ENCODE measurements at places on chromosomes 2 and 18.

- no peak overlapping the region for H3K4me3 ChIP-seq
- no peak overlapping the region for H3K27ac ChIP-seq
- DNase-seq, result no peak
- peaks cover 7% of the 10 kb centered on the region for H3K4me1 ChIP-seq
Observed at GRCh38 chr2:59850554-59850953, 702.9 kb downstream of the BCL11A start.

DNA sequence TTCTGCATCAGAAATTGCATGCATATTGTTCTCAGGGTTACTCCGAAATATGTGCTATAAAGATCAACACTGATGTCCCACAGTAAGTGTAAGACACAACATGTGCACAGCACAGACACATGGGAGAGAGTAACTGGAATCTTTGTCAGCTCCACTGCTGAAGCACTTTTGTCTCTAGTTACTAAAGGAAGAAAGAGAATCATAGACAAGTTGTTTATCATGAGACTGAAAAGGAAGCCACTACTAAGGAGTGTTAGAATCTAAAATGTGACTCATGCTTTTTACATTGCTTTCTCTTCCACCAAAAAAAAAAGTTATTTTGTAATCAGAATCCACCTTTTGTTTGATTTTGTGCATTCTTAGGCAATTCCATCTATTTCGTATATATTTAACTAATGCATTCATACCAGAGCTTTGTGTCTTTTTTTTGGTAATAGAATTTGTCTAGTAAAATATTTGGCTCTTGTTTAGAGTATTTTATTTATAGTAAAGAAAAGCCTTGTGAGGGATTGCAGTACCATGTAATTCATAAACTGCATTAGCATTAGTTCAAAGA is 502.4 kb downstream of the FBXO15 start:
- no peaks in the 10 kb centered on the region for H3K36me3 ChIP-seq
- no peak overlapping the region for H3K27ac ChIP-seq
- no peaks in the 10 kb centered on the region for H3K27me3 ChIP-seq
- DNase-seq, result no peak
- no peak overlapping the region for H3K4me3 ChIP-seq
- H3K4me1 ChIP-seq, result no peaks in the 10 kb centered on the region

DNA sequence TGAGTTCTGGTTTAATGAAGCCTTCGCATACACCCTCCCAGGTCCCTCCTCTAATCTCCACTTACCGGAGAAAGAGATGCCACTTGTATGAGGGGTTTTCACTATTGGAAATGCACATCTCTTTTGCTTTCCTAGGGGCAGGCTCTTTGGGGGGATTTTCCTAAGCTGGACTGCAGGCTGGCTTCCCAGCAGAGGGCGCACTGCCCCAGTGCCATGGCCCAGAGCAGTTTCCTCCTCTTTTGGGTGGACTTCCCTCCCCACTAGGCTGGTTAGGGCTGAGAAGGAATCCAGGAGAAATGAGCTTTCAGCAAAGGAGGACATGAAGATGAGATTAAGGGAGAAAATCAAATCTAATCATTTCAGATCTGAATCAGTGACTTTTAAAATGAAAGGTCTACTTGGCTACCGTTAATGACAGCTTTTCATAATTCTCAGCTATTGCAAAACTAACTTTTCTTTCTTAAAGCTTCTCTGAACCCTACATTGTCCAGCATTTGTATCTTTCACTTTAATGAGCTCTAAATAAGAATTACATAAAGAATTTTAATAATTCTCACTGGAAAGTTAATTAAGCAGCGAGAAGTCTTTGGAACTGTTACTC is 784.1 kb upstream of the FANCL start:
- H3K27ac ChIP-seq, result no peak overlapping the region
- no peaks in the 10 kb centered on the region for H3K36me3 ChIP-seq
- H3K4me1 ChIP-seq, result peaks cover 2% of the 10 kb centered on the region
- peak; percentile 50 for DNase-seq

GRCh38 chr2:49839818-49840217 is 685.5 kb upstream of the FSHR start:
- H3K4me1 ChIP-seq, result no peaks in the 10 kb centered on the region
- no peak for DNase-seq
- H3K4me3 ChIP-seq, result no peak overlapping the region
- H3K27me3 ChIP-seq, result no peaks in the 10 kb centered on the region
- no peaks in the 10 kb centered on the region for H3K36me3 ChIP-seq

DNA sequence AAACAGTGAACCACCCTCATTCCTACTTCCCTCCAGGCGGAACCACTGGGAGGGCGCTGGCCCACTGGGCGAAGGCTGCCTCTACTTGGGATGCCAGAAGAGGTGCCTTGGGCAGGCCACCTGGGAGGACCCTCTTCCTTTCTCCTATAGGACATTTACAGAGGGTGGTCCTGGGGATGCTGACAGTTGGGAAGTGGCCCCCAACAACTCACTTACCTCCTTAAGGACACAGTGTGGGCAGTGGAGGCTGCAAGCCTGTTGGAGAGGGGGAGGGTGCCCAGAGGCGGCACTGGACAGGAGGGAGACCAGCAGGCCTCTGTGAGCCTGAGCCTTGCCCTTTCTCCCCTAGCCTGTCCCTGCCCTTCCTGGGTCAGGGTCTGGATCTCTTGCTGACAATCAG is 346.4 kb upstream of the HS6ST1 start:
- H3K4me1 ChIP-seq, result no peaks in the 10 kb centered on the region
- peaks cover 27% of the 10 kb centered on the region for H3K27me3 ChIP-seq
- no peak overlapping the region for H3K27ac ChIP-seq

DNA sequence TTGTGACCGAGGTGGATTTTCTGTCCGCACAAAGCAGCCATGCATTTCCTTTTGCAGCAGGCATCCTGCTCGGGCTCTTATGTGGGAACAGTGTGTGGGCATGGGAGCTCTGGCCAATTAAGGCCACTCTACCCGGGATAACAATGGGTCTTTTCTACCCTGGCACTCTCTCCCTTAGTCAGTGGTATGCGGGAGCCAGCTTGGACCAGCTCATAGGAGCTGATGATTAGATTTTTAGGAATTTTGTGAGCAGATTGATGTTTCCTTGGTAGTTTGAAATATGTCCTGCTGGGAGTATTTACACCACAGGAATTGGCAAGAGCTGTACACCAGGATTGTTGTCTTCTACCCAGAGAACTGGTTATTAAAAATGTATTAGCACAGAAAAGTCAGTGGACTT is 89.3 kb downstream of the SPP2 start:
- peaks cover 20% of the 10 kb centered on the region for H3K27me3 ChIP-seq
- no peak overlapping the region for H3K27ac ChIP-seq
- H3K36me3 ChIP-seq, result no peaks in the 10 kb centered on the region
- H3K4me3 ChIP-seq, result no peak overlapping the region
- H3K4me1 ChIP-seq, result peaks cover 8% of the 10 kb centered on the region

GRCh38 chr2:105919826-105920225 is 175.1 kb downstream of the NCK2 start:
- no peaks in the 10 kb centered on the region for H3K27me3 ChIP-seq
- H3K4me3 ChIP-seq, result no peak overlapping the region
- DNase-seq, result no peak
- H3K27ac ChIP-seq, result no peak overlapping the region

DNA sequence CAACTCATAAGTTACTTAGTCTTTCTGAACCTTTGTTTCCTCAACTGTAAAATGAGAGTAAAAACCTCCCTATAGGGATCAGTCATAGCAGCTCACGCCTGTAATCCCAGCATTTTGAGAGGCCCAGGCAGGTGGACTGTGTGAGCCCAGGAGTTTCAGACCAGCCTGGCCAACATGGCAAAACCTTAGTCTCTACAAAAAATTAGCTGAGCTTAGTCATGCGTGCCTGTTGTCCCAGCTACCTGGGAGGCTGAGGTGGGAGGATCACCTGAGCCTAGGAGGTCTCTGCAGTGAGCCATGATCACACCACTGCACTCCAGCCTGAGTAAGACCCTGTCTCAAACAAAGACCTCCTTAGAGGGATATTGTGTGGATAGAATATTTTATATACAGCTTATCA is 2.3 kb downstream of the GPR155 start:
- H3K4me3 ChIP-seq, result no peak overlapping the region
- H3K27ac ChIP-seq, result no peak overlapping the region
- H3K36me3 ChIP-seq, result peaks cover 6% of the 10 kb centered on the region
- no peaks in the 10 kb centered on the region for H3K27me3 ChIP-seq
- peaks cover 20% of the 10 kb centered on the region for H3K4me1 ChIP-seq

- DNase-seq, result no peak
- H3K27ac ChIP-seq, result no peak overlapping the region
- no peak overlapping the region for H3K4me3 ChIP-seq
- H3K4me1 ChIP-seq, result peaks cover 10% of the 10 kb centered on the region
Observed at GRCh38 chr2:75456111-75456510, 104.6 kb downstream of the EVA1A start.

DNA sequence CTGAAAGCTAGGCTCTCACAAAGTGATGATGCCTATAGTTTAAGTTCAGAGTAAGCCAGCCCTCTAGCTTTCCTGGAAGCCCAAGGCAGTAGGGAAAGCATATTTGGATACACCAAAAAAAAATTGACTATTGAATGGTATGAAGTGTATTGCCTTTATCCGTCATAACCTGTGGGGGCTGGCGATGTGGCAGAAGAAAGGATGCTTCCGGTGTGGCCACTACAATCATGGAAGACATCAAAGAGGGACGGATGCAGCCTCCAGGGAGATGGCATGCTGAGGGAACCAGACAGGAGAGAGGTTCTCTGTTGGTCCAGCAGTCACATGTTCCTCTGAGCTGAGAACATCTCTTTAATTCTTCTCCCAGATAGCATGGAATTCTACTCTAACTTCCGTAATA is 170.3 kb downstream of the TMEM18 start:
- DNase-seq, result no peak
- H3K27me3 ChIP-seq, result peaks cover 3% of the 10 kb centered on the region
- no peak overlapping the region for H3K27ac ChIP-seq
- H3K4me1 ChIP-seq, result no peaks in the 10 kb centered on the region

DNA sequence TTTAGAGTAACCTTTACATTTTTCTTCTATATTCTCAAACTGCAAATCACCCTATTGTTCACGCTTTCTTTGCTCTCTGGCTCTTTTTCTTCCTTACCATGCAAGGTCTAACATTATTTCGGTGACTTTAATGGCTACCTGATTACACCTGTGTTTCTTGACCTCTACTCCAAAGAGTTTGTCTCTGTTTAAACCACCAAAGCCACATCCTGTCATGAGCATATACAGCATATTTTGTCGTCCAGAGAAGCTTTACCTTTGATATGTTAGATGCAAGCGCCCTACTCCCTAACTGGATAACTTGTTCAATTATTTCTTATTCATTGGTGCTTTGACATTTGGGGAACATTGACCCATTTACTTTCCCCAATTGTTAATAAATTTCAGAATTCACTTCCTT is 565.1 kb upstream of the GCFC2 start:
- no peak overlapping the region for H3K4me3 ChIP-seq
- no peaks in the 10 kb centered on the region for H3K27me3 ChIP-seq
- no peak overlapping the region for H3K27ac ChIP-seq
- DNase-seq, result no peak
- H3K4me1 ChIP-seq, result no peaks in the 10 kb centered on the region

- peaks cover 6% of the 10 kb centered on the region for H3K27me3 ChIP-seq
- no peaks in the 10 kb centered on the region for H3K36me3 ChIP-seq
- no peak overlapping the region for H3K27ac ChIP-seq
Observed at GRCh38 chr2:58794103-58794502, 553.0 kb upstream of the FANCL start.

GRCh38 chr18:48634491-48634890 is 95.7 kb downstream of the CTIF start:
- no peak overlapping the region for H3K4me3 ChIP-seq
- no peaks in the 10 kb centered on the region for H3K4me1 ChIP-seq
- no peak for DNase-seq
- H3K27ac ChIP-seq, result no peak overlapping the region

DNA sequence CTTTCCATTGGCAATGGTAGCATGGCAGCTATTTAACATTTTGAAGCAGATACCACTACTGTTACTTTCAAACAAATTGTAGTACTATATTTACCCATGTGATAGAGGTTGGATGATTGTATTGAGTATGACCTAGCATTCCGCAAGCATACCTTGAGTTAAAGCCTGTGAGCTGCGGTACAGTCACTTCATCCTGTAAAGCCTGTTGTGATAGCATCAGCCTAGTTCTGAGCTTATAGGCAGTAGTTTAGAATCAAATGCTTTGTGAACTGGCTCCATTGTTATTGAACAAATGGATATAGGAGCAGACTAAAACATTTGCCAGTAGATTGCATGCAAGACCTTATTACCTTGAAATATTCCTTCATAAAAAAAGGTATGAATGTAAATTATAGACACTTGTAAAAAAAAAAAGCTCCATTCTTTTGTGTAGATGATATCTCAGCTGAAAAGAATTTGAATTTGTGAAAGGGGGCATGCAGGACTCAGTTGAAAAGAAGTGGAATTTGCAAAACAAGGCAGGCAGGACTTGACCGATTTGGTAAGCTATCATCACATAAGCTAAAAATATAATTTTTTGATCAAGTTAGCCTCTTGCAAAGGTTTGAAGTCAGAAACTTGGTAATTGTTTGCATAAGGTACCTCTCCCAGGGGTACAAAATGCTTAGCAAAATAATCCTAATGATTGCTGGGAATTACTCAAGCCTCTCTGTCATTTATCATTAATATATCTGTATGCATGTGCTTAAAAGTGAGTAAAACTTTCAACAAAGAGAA is 138.5 kb upstream of the ITGA4 start:
- no peaks in the 10 kb centered on the region for H3K27me3 ChIP-seq
- H3K36me3 ChIP-seq, result no peaks in the 10 kb centered on the region
- no peak overlapping the region for H3K27ac ChIP-seq
- no peak overlapping the region for H3K4me3 ChIP-seq
- no peak for DNase-seq

DNA sequence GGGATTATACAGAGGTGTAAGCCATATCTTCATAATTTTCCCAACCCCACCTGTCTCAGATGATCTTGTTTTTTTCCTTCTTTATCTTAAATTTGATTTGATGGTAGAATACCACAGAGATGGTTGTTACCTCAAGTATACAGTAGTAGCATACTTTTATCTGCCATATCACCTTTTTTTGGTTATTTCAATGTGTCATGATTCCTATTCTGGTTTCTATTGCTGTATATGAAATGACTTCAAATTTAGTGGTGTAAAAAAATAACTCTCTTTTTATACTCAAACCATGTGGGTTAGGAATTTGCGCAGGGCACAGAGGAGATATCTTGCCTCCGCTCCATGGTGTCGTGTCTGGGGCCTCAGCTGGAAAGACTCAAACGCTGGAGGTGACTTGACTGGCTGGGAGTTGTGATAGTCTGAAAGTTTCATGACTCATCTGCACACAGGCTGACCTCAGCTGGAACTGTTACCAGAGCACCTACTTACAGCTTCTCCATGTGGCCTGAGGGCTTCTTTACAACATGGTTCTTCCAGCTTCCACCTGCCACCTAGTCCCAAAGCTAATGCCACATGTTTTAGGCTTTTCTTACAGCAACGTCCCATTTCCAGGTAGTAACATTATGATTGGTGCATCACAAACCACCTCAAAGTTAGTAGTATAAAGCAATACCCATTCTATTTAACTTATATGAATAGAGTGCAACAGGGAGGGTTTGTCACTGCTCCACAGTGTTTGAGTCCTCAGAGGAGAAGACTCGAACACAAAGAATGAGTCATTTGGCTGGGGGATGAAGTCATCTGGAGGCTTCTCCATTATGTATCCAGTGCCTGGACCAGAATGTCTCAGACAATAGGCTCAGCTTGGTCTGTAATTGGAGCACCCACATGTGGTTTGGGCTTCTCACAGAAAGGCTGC is 82.3 kb upstream of the XPO1 start:
- no peak overlapping the region for H3K4me3 ChIP-seq
- no peak for DNase-seq
- H3K27ac ChIP-seq, result no peak overlapping the region
- no peaks in the 10 kb centered on the region for H3K4me1 ChIP-seq
- H3K36me3 ChIP-seq, result no peaks in the 10 kb centered on the region
- no peaks in the 10 kb centered on the region for H3K27me3 ChIP-seq

- peaks cover 2% of the 10 kb centered on the region for H3K27me3 ChIP-seq
- H3K27ac ChIP-seq, result no peak overlapping the region
- DNase-seq, result no peak
- no peaks in the 10 kb centered on the region for H3K4me1 ChIP-seq
- no peak overlapping the region for H3K4me3 ChIP-seq
- H3K36me3 ChIP-seq, result peaks cover under 1% of the 10 kb centered on the region
Observed at GRCh38 chr2:10520926-10521325, 72.8 kb upstream of the ODC1 start.

All from activated B cell treated with CpG ODN at 0.5 μM for 24 hours (primary cell).